ENCODE measurements at places on chromosomes 1 and 21.

GRCh38 chr1:205013683-205014367 is 29.2 kb upstream of the CNTN2 start:
- peak; percentile 65 for DNase-seq

- DNase-seq, result no peak
Measured at GRCh38 chr1:175717610-175718540, 25.5 kb downstream of the TNR start.

DNA sequence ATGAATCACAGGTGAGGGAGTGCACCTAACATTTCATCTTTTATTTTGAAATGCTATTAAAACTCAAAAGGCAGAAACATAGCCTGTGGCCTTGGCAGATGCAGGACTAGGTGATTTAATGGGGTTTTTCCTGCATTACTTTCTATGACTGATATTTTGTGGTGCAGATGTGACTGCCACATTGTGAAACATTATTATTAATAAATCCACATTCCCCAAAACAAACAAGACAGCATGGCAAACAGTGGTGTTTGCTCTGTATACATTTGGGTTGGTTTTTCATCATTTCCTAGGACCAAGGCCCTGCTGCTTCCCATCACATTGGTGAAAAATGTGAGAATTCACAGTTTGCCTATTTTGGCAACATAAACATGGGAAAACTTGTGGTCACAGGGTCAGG is 247.6 kb upstream of the SGIP1 start:
- no peak for DNase-seq

GRCh38 chr1:180641662-180642061 is 9.8 kb downstream of the XPR1 start:
- no peak for DNase-seq

- no peak for DNase-seq
Measured at GRCh38 chr1:11358984-11359383, 86.0 kb downstream of the UBIAD1 start.

Measured in fibroblast of lung (primary cell).